ENCODE measurements at places on chromosomes 5 and 9.

- no peak for DNase-seq
Measured at GRCh38 chr9:4938496-4938895, 46.6 kb upstream of the JAK2 start.

DNA sequence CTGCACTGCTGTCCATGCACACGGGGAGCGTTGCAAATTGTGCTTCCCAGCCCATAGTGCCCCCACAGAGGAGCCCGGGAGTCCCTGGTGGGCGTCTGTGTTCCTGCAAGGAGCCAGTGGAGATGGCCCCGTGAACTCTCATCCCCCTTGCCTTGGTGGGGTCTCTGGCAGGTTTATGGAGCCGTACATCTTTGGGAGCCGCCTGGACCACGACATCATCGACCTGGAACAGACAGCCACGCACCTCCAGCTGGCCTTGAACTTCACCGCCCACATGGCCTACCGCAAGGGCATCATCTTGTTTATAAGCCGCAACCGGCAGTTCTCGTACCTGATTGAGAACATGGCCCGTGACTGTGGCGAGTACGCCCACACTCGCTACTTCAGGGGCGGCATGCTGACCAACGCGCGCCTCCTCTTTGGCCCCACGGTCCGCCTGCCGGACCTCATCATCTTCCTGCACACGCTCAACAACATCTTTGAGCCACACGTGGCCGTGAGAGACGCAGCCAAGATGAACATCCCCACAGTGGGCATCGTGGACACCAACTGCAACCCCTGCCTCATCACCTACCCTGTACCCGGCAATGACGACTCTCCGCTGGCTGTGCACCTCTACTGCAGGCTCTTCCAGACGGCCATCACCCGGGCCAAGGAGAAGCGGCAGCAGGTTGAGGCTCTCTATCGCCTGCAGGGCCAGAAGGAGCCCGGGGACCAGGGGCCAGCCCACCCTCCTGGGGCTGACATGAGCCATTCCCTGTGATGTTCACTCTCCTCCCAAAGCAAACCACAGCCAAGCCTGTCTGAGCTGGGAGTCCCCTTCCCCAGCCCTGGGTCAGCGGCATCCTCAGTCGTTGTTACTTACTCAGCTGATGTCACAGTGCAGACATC is 3.1 kb downstream of the MRPS2 start:
- no peak for DNase-seq

DNA sequence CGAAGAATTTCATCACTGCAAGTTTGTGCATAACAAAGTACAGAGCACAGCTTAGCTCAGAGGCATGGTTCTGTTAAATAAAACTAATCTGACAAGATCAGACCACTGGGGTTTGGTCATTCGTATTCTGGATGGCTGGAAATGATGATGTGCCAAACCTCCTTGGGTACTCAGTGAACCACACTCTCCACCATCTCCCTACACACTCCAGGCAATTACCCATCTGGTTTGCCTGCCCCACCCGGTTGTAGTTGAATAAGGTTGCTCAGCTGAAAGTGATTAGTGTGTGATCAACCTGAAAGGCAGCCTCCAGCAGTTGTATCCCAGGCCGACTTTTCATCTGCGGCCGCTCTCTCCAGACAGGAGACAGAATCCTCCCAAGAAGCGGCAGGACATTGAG is 371.4 kb downstream of the TLE1 start:
- no peak for DNase-seq

- no peak for DNase-seq
Measured at GRCh38 chr5:54259090-54259489, 51.3 kb downstream of the ARL15 start.

DNA sequence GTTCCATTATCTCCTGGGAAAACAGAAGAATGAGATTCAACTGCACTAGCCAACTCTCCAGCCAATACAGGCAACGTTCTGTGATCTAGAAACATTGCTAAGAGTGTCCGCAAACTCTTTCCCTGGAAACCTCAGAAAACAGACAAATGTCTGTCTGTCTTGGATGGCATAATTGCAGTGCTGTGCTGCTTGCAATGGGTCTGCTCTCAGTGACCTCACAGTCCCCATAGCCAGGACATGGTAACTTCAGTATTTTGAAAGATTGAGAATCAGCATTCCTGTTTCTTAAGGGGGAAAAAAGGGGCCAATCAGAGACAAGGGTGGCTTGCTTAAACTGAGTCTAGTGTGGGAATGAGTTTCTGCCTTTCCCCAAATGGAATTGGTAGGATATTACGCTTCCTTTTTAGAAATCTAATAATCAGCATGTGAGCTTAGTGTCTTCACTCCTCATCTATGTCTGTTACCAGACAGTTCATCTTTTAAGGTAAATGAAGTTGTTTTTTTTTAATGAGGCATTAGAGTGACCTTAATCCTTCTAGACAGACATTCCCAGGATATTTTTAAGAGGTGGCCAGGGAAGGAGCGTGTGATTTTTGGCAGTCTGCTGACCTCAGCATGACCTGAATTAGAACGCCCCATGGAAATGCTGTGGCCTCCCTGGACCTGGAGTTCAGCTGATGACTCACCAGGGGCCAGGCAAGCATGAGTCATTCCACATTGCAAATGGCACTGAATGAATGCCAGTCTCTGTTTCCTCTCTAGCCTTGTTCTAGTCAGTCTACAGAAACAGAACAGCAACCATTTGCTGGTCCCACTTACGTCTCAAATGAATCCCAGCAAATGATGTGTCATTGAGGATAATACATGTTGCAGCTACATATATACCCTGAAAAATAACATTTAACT is 210.2 kb upstream of the ACTBL2 start:
- DNase-seq, result no peak

- DNase-seq, result no peak
Measured at GRCh38 chr9:70563431-70564204, 149.2 kb upstream of the KLF9 start.

- no peak for DNase-seq
Measured at GRCh38 chr9:107504585-107505455, 15.3 kb upstream of the KLF4 start.

Data from NCI-H2107 (cell line).